T-helper 1 cell (primary cell): ENCODE measurements at places on chromosomes 4 and X.

DNA sequence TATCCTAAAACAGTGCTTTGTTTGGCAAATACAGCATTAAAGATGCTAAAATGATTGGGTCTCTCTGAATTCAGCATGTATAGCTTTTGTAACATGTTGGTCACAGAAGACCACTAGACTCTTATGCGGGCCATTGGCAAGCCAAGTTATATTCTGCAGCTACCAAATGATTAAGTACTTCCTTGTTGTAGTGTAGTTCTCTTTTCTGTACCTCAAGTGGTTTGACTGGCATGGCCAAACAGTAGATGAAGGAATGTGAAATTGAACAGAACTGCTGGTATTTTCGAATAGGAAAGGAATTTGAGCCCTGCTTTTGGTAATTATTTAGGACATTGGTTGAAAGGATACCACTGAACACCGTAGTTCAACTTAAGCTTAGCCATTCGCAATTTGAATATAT is 193.9 kb upstream of the GPC4 start:
- DNase-seq, result no peak

DNA sequence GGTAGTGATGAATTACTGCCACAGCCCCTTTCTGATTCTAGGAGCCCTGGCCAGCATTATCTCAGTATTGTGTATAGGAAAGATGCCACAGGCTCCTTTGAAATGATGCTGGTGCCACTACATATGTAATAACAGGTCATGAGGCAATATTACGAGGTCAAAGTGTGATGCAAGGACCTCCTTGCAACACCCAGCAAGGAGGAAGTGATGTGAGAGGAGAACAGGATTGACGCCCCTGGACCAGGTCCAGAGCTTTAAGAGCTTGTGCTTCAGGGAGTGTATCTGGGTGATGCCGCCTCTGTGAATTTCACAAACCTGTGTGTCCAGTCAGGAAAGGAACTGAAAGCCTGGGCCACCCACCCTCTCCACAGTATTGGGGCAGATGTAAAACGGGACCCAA is 261.8 kb downstream of the MID1IP1 start:
- no peak for DNase-seq

DNA sequence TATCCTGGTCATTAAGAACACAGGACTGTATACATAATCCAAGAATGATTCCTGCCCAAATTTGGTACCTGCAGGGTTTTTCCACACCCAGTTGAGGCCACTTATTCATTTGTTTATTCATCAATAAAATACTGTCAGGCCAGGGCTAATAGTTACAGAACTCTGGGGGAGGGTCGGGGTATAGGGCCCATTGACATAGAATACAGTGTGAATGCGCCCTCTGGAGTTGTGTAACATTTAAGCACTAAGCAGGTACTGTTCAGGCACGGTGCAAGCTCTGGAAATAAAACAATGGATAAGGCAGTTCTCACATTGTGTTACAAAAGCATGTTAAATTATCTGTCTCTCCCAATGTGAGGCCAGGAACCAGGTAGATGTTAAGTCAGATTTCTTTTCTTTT is 30.8 kb upstream of the LRBA start:
- DNase-seq, result no peak

DNA sequence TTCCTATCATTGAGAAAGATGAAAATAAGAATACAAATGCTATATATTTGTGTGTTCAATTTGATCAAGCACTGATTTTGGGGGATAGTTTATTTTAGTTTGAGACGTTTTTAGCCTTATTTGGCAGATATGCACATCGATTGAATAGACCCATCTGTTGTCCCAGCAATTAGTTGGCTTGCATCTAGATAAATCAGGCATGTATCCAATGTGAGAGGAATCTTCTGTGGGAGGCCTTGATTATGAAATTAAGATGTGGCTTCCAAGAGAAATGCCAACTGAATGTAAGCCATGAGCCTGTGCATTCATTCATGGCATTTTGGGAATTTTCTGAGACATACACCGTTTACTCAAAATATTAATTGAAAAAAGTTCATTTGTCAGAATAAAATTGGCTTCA is 623.1 kb downstream of the TECRL start:
- no peak for DNase-seq

- no peak for DNase-seq
These were observed 8.0 kb upstream of the MAGEB5 start for GRCh38 chrX:26208012-26208411.

DNA sequence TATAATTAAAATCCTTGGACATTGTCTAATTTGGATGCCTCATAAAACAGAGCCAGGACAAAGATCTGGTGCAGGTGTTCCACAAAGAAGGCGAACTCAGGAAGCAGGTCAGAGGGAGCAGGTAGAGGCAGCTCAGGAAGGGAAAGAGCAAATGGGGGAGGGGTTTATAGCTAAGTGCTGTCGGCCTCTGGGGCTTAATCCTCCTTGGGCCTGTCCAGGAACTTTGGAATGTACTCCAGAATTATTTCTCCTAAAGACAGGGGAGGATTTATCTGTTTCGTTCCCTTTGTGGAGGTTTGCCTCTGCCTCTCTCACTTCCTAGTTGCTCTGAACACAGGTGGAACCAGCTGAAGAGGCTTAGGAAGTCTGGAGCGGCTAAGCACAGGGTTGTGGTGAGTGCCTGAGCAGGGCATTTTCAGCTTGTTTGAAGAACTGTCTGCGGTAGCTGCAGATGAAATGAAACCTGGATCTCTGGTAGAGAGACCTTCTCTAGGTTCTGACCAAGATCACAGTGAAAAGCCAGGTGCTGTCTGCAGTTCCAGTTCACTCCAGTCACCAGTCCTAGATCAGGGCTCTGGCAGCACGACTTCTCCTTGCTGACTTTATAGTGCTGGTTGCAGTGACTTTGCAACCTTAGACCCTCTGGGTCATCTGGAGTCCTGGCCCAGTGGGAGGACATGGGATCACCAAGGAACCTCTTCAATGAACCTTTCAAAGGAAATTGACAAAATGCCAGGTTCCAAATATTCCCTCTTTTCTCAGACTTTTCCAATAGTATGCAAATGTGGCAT is 519.2 kb downstream of the PCDH10 start:
- no peak for DNase-seq

DNA sequence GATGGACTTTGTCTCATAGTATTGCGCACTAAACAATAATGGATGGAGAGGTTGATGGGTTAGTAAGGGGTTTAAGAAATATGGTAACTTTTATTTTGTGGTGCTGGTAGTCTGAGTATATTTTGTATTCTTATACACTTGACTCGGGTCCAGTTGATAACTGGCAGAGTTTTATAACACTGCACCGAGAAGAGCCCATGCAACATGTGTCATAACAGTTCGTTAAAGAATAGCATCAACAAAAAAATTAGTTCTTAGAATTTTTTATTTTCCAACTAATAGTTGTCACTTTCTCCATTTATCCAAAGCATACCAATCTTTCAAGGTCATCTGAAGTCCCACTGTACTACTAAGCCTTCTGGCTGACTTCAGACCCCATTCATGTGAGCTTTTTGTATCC is 175.1 kb downstream of the SOWAHB start:
- no peak for DNase-seq

- DNase-seq, result peak; percentile 31
These were observed 204.7 kb upstream of the S100G start for GRCh38 chrX:16445166-16445752.

GRCh38 chrX:15384304-15384703 is at the start of gene VEGFD:
Gene VEGFD, minus strand, starts transcription at chrX:15384413. Its CDS starts 467 bp downstream, at chrX:15383946.
- no peak for DNase-seq

GRCh38 chr4:89535251-89535650 is 227.7 kb upstream of the GPRIN3 start:
- no peak for DNase-seq

DNA sequence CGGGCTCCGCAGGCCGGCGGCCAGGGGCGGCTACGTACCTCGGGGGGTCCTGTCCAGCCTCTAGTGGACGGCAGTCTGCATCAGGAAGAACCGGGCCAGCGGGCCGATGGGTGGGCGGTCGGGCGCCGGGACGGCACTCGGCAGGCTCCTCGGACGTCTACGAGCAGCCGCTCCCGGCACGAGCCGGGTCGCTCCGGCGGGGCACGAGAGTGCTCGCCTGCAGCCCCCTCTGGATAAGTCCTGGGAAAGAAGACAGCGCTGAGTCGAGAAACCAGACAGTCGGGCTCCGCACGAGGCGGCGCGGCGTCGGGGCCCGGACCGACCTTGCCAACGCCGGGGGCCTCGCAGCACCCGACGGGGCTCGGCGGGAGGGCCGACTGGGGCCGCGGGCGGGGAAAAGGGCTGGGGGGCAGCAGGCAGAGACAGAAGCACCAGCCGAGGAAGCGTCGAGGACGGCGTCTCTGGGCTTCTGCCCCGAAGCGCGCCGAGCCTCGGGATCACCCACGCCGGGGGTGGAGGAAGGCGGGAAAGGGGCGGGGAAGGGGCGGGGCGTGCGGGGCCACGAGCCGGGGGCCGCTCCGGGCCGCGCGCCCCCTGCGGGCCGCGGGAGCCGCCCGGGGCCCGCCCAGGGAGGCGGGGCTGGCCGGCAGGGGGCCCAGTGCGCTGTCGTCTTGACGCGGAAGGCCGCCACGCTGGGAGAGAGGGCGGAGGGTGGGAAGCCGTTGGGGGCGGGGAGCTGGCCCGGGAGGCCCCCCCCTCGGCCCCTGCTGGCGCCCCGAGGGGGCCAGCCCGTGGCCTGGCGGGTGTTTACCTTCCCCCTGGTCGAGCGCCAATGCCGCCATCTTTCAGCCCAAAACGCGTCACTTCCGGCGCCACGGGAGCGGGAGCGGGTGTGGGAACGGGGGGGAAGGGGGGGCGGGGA is 1.9 kb downstream of the KLHL15 start:
- DNase-seq, result peak; percentile 89

DNA sequence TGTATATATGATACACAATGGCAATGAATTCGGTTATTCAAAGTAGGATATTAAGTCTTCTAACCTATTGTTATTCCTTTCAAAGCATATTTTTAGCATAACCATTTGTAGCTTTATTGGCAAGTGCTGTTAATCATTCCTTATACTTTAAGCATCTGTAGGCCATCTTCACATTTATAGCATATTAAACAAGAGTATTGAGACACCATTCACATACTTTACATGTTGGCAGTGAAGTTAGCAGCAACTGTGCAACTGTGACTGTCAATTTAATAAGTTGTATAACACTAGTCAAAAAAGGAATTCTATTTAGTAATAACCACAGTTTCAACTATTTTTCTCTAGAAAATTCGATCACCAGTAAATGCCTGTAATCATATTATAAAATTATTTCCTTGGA is 107.3 kb upstream of the MYOZ2 start:
- no peak for DNase-seq

GRCh38 chr4:2741626-2742025 is 14.5 kb downstream of the TNIP2 start:
- no peak for DNase-seq

DNA sequence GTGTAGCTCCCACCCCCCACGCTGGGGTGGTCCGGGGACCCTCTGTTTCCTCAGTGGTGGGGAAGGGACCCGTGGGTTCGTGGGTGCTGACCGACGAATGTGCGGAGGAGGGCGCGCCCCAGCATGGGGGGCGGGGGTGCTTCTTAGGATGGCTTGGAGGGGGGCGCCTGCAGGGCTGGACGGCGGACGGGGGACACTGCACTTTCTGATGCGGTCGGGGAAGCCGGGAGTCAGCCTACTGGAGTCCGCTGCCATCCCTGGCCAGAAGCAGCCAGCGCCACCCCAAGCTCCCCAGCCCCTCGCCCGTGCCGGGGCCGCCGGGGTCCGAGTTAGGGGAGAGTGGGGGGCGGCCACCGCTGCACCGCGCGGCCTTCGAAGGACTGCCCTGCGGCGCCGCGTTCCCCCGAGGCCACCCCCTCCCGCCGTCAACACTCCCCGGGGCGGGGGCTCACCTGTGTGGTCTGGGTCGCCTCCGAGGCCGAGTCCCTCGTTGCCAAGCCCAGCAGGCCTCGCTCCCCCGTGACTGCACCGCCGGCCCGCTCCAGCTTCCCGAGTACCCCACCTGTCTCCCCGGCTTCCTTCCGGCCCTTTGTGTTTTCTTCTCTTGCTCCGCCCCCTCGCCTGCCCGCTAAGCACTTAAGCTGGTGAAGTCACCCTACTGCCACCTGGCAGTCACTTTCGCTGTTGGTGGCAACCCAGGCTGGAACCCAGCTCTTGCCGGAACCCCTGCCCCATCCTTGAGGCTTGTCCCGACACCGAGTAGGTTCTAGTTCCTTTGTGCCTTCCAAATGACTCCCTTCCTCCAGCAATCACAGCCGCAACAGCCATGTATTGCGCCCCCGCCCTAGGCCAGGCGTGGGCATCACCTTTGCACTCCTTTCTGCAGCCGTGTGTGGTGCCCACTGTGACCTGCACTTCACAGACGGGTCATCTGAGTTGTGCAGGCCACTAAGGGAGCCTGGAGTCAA is at the start of gene OCIAD2:
OCIAD2 (minus strand) TSS at position 569 of the 968 bp plus-strand sequence. CDS start 2,225 bp downstream, outside the sequence.
- peak; percentile 71 for DNase-seq

DNA sequence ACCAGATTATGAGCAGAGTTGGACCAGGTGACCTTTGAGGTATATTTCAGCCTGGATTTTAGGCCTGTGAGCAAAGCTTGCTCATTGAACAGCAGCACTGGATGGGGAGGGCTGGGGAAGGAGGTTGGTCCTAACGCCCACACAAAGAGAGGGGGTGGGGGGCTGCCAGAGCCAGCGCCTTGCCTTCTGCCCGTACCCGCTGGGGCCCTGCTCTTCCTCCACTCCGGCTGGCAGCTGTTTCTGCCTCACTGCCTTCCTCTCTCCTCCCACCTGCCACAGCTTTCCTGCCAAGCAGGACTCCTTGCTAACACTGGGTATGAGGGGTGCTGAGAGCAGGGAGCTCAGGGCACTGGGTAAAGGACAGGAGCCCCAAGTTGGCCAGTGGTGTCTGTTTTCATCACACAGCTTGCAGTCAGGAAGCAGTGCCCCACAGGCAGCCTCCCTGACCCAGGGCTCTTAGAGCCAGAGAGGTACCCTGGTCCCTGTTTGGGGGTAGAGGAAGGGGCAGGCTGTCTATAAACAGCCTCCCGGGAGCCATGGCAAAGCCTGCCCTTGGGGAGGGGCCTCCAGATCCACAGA is 6.1 kb downstream of the NALF2 start:
- no peak for DNase-seq
